Astrocyte of the hippocampus (primary cell): ENCODE measurements at places on chromosomes 2 and 18.
A peak's percentile ranks its signal among the peaks of the same experiment; 100 is the strongest.

DNA sequence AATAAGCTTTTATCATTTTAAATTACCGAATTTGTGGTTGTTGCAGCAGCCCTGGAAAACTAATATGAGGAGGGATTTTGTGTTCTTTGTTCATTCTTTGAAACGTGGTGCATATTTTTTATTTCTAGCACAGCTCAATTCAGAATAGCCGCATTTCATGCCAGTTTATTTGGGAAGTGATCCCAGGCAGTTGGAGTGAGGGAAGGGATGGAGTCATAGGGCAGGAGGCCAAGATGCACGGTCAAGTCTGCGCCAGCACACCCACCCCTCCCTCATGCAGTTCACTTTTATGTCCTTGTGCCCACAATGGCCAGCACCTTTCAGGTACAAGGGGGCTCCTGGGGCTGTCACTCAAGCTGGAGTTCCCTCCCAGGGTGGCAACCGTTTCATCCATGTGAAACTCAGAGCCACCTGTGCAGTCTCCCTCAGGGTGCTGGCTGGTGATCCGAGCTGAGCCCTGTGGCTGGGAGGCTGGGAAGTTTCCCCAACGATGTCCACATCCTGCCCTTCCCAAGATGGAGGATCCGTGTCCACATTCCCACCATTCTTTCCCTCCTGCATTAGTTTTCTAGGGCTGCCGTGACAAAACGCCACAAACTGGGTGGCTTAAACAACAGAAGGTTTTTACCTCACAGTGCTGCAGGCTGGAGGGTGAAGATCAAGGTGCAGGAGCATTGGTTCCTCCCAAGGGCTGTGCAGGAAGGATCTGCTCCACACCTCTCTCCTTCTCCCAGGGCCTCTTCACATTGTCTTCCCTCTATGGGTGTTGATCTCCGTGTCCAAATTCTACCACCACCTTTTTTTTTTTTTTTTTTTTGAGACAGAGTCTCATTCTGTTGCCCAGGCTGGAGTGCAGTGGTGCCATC, 68.5 kb upstream of the ITGA6 start:
- peak; percentile 73 for DNase-seq

DNA sequence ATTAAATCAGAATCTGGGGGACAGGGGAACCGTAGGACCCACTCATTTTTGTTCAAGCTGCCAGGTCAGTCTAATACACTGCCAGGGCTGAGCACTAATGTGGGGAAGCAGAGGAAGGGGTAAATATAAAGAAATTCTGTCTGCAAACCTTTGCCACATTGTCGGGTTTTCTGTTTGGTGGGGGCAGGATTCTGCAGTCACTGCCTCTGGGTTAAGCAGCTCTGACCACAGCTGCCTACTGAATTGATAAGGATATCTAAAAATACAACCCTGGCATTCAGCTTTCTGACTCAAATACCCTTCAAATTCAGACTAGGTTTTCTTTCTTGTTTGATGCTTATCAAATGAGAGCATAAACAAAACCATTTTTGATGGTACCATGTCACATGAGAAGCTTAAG, 6.0 kb downstream of the DNER start:
- no peak for DNase-seq

GRCh38 chr18:44130376-44130942, 550.2 kb upstream of the SETBP1 start:
- peak; percentile 75 for DNase-seq

DNA sequence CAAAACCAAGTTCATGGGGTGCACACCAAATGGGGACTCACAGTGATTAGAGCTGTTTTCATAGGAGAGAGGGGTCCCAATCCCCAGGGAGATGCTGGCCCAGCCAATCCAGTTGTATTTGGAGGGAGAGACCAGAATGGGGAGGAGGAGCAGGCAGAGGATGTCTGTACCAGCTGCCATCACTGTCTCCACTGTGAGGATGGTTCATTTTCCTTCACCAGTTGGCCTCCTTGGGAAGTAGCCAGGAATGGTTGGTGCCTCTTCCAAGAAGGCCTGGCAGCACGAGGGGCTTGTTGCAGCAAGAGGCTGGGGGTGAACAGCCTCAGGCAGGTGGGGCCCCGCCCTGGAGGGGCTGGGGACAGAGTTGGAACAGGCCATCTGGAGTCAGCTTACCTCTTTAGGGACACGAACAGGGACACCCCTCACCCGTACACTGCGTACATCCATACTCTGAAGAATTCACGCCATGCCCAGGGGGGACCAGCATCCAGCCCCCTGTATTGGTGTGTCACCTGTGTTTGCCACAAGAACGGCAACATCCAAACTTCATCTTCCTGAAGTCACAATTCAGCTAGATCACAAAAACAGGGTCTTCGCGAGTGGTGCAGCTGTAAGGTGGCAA, 161.7 kb upstream of the ZNF236 start:
- DNase-seq, result no peak

- DNase-seq, result no peak
These were observed 135.3 kb upstream of the NOSTRIN start for GRCh38 chr2:168667156-168667555.

GRCh38 chr2:203030991-203031390, 16.3 kb downstream of the NBEAL1 start:
- DNase-seq, result no peak

- DNase-seq, result peak; percentile 87
These were observed 285.6 kb downstream of the AGAP1 start for GRCh38 chr2:235779444-235779896.

- peak; percentile 45 for DNase-seq
These were observed 40.6 kb downstream of the KIAA2012 start for GRCh38 chr2:202113571-202114142.

DNA sequence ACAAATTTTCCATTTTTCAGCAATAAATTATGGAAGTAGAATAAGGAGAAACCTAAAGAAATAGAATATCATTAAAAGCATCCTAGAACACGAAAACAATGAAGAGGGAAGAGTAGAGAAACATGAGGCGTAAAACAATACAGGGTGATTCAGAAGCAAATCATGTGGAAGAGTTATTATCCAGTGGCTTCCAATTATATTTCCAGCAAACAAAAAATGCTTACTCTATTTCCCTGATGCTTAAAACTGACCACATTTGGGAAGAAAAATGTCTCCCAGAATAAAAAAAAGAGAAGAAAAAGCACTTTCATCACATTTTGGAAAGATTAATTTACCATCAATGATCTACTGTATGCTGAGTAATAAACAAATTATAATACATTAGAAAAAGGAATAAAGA, 192.6 kb downstream of the CD226 start:
- DNase-seq, result no peak

- DNase-seq, result no peak
These were observed 467.1 kb upstream of the SPHKAP start for GRCh38 chr2:228648541-228648940.

DNA sequence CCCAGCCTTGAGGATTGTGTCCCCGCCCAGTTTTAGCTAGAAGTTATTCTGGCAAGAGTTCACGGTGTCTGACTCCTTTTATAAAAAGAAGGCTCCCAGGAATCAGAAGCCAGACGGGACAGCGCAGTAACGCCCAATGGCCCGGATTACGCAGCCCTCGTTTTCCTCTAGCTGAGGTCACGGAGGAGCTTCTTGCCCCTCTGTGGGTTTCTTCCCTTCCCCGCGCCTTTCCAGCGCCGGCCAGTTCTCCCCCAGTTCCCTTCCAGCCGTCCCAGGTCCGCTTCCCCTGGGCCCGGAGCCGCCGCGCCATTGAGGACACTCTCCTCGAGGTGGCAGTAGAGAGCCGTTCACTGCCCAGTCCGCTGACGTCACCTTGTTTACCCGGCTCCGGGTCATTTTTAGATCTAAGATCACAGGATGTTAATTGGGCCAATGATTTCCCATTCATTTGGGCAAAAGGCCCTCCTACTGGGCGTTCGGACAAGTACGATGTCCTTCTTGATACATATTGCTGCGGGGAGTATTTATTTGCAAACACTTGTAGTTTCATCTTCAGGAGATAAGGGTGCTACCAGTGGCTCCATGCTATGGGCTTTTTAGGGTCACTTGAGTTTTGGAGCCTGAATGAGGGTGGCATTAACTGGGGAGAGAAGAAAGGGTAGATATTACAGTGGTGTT, 81.5 kb upstream of the PPM1B start:
- DNase-seq, result peak; percentile 91

DNA sequence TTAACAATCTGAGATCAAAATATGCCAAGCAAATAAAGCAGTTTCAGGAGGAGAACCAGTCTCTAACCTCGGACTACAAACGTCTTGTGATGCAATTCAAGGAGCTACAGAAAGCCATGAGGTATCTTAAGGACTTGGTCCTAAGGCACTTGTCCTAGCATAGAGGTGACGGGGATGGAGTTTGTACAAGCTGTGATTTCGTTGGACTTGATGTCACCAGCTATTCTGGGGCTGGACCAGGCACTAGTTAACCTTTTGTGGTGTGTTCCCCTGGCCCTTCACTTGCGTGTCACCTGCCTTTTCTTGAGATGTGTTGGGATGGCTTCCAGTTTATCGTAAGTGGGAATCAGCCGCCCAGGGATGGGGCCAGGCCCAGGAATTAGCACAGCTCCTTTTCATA, 33.7 kb downstream of the OTOF start:
- no peak for DNase-seq

- DNase-seq, result peak; percentile 79
These were observed 145.0 kb downstream of the TTC27 start for GRCh38 chr2:32772638-32773447.

DNA sequence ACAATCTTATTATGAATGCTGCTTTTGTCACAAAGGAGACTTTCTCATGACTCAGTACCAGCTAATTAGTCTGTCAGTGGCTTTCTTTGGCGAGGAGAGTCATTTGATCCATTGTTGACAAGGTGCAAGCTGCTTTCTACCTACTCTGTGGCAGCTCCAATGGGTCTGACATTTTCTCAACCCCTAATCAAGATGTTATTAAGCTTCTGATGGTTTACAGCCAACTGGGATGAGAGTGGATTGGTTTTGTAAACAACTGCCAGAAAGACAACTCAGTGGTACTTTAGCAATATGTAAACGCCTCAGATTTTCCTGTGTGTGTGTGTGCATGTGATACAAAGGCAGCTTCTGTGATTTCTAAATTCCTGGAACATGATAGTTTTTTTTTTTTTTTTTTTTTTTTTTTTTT, 8.2 kb upstream of the CLIP4 start:
- DNase-seq, result peak; percentile 82

DNA sequence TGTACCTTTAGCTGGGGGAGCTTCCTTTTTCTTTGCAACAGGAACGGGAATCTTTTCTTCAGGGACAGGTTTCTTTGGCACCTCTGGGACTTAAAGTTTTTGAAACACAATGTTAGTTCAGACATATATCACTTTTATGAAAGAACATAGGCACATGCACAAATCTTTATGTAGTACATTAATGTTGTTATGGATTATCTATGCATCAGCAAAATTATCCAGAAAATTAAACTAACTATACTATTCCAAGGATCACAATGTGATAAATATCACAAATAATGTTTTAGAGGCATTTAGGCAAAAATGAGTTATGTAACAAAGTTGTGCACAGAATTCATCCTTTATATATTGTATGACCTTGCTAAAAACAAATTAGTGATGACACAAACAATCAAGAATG, 117.4 kb downstream of the TTN start:
- no peak for DNase-seq

DNA sequence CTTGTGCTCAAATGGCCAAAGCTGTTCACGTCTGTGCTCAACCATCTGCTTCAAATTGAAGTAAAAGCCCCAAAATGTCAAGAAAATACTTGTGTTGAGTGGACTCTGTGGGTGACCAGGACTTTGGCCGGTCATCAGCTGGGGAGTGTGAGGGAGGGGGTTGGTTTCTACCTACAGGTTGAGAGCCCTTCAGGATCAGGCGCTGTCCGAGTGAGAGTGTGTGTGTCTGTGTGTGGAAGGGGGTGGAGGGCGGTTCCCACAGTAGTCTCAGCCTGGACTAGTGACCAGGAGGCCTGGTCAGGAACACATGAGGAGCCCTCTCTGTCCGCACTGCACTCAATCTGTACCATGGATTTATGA, 34.2 kb downstream of the ATOH8 start:
- no peak for DNase-seq

DNA sequence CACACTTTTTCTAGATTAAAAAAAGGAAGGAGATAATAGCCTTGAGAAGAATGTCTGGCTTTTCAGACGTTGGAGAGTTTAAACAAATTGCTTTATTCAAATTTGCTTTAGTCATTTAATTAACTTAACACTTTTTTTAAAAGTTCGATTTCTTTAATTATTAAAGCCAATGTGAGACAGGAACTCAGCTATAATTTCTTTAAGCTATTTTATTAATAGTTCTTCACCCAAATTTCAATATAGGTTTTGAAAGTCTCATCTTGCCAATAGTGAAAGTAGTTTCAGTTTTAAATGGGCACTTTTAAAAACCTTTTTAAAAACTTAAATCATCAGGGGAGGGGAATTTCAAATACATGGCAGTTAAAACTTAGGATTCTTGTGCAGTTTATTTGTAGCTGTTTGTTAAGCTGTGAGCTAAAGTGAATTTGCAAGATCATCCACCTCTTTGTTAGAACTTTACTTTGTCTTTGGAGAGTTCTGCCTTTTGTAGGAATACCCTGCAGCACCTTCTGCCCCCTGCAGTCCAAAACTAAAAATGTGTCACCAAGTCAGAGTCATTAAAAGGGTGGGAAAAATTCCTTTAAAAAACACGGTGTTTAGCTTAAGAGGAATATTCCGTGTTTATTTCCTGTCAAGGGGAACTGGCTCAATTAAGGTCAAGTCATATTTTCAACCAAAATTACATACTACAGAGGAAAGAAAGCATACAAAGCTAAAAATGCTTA, 4.6 kb downstream of the TGIF1 start:
- peak; percentile 77 for DNase-seq

GRCh38 chr2:4151521-4151920, 448.1 kb downstream of the DCDC2C start:
- no peak for DNase-seq

DNA sequence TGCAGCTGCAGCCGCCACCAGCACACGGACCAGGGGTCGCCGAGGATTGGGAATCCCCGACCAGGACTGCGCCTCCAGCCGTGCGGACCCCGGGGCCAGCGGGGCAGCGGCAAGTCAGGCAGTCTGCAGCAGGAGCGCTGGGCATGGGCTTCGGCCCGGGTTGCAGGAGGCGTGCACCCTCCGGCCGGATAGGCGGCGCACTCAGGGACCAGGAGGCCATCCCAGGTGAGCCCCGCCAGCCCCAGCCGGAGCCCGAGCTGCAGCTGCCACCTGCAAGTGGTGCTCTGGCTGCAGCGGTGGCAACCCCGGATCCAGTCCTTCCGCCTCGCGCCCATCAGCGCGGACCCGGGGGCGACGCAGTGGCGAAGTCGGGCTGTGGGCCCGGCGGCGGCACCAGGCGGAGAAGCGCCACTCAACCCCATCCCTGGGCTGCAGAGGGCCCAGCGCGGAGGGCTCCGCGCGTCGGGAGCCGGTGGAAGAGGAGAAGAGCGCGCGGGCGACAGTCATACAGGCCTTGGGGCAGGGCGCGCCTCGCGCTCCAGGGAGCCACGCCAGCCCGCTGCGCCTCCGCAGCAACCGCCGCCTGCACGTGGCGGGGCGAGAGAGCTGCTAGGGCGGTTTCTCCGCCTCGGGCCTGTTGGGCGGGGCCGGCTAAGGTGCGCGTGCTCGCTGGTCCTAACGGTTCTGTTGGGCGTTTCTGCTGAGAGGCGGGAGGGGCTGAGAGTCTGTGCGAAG, 73.8 kb downstream of the RPIA start:
- DNase-seq, result peak; percentile 58

DNA sequence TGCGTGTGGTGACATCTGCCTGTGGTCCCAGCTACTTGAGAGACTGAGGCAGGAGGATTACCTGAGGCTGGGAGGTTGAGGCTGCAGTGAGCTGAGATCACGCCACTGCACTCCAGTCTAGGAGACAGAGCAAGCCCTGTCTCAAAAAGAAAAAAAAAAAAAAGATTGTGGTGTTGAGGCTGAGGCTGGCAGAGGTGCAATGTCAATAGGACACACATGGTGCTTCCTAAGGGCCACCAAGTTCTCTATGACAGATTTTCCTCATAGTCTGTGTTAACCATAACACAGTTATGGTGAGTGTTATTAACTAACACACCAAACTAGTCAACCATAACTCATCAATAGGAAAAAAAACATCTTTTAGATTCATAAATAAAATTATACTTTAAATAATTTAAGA, 494.4 kb downstream of the TMX3 start:
- DNase-seq, result no peak
